ENCODE measurements at places on chromosomes 11 and 22.
A peak's percentile ranks its signal among the peaks of the same experiment; 100 is the strongest.

- DNase-seq, result no peak
Measured at GRCh38 chr11:133742353-133742752, 103.0 kb downstream of the SPATA19 start.

DNA sequence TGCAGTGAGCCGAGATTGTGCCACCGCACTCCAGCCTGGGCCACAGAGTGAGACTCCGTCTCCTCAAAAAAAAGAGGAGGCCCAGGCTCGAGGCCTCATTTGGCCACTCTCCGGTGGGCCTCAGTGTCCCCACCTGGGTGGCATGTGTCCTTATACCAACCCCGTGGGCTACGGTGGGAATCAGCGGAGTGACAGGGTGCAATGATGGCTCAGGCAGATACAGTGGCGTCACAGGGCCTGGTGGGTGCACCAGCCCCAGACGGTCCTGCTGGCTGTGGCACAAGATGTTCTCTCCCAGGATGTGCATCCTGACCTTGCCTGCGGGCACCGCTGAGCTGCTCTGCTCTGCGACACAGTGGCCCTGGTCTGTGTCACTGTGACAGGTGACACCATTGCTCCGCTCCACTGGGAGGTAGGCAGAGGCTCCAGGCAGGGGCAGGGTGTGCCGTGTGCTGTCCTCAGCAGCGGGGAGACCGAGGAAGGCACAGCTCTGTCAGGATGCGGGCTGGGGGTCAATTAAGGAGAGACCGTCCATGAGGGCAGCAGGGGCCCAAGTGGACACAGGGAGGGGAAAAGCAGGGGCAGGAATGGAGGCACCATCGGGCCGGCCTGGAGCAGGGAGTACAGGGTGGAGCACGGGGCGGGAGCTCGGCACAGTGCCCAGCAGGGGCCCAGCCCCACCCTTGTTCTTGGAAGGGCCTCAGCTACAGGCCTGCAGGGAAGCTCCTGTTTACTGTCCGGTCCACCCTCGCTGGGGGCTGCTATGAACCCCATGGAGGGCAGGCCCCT, 21.7 kb upstream of the TH start:
- no peak for DNase-seq

GRCh38 chr22:33129621-33130020, 71.4 kb upstream of the SYN3 start:
- DNase-seq, result no peak

DNA sequence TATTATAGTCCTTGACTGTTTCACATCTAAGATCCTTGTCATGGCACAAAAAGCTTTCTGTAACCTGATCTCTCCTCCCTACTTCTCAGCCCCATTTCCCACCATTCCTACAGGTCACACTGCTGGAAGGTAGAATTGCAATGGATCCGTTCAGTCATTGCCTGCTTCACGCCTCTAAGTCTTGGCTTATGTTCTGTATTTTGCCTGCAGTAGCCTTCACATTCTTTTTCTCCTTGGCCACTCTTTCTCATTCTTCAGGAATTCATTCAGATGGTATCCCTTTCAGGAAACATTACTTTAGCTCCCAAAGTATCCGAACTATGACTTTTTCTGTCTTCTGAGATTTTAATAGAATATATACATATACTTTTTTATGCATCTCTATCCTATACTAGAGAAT, 731.5 kb downstream of the NTM start:
- DNase-seq, result no peak

- DNase-seq, result peak; percentile 67
Measured at GRCh38 chr11:2928605-2929530, at the start of gene PHLDA2. TSS of gene PHLDA2 (minus strand) at chr11:2929420. CDS start at chr11:2929364, 56 bp downstream.

DNA sequence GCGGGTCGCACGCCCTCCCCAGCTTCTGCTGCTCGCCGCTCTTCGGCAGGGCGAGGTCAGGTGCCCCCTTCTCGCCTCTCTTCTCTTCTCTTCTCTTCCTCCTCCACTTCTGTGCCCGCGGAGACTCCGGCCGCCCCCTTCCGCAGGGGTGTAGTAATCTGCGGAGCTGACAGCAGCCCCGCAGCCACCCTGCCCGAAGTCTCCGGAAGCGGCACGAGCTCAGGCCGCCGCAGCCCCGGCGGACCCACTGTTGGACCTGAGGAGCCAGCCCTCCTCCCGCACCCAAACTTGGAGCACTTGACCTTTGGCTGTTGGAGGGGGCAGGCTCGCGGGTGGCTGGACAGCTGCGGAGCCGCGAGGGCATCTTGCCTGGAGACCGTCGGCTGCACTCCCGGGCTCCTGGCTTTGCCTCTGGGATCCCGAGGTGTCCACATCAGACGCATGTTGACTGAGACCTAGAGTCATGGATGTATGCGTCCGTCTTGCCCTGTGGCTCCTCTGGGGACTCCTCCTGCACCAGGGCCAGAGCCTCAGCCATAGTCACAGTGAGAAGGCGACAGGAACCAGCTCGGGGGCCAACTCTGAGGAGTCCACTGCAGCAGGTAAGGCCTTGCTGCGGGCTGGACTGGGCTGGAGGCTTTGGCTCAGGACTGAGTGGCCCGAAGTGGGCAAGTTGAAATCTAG, 486 bp downstream of the STIM1 start:
- peak; percentile 54 for DNase-seq

DNA sequence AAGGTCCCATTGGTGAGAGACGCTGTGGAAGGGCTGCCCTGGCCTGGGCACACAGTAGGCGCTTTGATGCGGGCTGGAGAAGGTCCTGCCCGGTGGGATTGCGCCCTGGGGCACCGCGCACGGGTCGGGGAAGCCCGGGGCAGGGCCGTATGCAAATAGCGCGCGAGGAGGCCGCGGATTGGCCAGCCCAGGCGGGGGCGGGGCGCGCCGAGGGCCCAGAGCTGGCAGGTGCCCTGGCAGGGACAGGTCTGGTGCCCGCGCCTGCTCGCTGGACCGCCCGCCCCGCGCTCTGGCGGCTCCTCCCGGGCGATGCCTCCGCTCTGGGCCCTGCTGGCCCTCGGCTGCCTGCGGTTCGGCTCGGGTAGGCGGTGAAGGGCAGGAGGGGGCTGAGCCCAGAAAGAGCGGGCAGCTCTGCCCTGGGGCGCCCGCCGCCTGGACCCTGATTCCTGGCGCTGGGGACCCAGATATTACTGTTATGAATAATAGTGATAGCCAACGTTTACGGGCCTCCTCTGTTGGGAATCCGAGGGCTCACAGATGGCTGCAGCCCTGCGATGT, at the start of gene UPK3A:
UPK3A (plus strand) TSS at position 245 of the 558 bp plus-strand sequence; CDS start at position 310, 65 bp downstream.
- peak; percentile 73 for DNase-seq

DNA sequence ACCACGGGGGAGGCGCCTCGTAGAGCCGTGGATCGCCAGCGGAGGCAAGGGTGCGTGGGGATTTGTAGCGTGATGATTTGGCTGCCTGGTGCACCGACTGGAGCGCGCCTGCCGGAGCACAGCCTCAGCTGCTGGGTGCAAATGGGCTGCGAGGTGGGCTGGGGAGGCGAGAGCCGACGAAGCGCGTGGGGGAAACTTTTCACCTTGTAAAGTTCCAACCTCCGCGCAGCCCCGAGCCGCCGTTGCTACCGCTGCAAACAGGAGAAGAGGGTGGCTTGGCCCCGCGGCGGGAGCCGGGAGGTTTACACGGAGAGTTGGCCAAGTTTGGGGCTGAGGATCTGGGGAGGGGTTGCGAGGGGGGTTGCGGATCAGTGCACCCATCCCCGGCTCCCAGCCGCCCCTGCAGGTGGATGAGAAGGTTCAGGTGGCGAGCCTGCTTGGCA, 528 bp downstream of the FAT3 start:
- no peak for DNase-seq

GRCh38 chr11:47071791-47072261, 104.9 kb downstream of the ARFGAP2 start:
- DNase-seq, result no peak

DNA sequence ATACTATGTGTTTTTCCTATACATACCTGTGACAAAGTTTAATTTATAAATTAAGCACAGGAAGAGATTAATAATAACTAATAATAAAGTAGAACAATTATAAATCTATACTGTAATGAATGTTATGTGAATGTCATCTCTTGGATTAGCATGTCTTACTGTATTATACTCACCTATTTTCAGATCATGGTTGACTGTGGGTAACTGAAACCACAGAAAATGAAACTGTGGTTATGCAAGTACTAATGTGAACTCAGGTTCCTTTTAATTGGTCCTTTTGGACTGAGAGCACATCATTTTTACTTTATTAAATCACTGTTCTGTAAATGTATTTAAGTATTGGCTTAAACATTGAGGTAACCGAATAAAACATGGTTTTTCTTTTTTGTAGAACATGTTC, 108.8 kb downstream of the PPP6R3 start:
- DNase-seq, result no peak

DNA sequence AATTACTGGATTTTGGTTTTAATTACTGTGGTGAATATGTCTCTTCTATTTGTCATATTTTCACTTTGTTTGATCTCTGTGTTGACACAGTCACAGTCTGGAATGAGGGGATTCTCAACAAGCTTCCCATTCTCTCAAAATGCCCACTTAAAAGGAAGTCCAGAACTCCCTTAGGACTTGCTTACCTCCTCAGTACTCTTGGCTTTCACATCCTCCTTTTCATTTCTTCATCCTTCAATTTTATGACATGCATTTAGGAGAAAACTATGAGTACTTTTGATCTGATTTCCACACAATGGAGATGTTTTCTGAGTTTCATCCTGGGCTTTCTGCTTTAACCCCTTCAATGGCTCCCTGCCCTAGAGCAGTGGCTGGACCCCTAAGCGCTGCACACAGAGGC, 49.3 kb upstream of the FLI1 start:
- no peak for DNase-seq

- peak; percentile 65 for DNase-seq
Measured at GRCh38 chr22:27668828-27669797, 132.4 kb downstream of the MN1 start.

- no peak for DNase-seq
Measured at GRCh38 chr22:46085828-46086576, 64.3 kb upstream of the PPARA start.

DNA sequence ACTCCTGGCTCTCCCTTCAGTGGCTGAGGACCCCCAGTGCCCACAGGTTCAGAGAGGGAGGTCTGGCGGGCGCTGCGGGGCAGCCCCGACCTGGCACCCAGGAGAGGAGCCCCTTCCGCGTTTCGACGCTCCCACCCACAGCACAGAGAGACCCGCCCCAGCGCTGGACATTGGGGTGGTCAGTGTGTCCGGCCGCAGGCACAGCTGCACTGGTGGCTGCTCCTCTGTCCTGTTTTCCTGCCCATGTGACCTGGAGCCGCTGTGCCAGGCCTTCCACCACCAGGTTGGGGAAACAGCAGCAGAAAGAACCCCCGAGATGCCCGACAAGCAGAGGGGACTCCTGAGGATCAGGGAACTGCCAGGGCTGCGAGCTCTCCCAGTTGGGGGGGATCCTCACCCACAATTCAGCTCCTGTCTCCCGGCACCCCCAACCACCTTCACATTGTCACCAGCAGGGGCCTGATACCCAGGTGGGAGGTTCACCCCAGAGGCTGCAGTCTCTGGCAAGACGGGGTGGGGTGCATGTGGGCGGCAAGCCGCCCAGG, 13.6 kb downstream of the KRTAP5-5 start:
- no peak for DNase-seq

GRCh38 chr22:45878901-45879551, 97.9 kb downstream of the WNT7B start:
- no peak for DNase-seq

- no peak for DNase-seq
Measured at GRCh38 chr22:42799061-42799460, 58.0 kb downstream of the ARFGAP3 start.

- DNase-seq, result no peak
Measured at GRCh38 chr22:42644422-42645340, 4.3 kb upstream of the ATP5MGL start.

DNA sequence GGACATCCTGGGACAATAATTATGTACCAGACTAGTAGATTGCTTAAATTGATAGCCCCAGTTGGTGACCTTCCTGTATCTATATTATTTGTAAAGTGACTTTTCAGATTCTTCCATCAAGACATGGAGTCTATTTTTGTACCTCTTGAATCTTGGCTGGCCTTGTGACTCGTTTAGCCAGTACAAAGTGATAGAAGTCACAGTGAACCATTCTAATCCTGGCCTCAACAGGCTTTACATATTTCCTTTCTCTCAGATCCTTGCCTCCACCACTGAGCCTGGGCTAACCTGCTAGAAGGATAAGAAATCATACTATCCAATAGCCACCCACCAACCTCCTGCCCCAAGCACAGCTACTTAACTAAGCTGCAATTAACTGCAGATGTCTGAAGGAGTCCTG, 37.5 kb upstream of the SLC6A5 start:
- DNase-seq, result no peak

DNA sequence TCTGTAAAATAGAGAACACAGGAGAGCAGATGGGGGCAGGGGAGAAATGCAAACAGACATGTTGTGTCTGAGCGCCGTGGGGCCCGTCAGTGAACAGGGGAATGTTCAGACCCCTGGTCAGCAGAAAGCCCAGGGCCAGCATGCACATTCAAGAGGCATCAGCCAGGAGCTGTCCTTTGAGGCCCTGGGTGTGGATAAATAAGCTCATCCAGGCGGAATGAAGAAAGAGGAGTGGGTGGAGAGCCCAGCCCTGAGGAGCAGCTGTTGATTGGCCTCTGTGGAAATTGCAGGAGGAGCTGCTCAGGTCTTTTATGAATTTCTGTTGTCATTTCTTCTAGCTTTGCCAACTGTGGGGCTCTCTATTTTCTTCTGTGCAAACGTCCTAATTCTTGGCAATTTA, 49.7 kb upstream of the CECR2 start:
- no peak for DNase-seq

GRCh38 chr11:116808262-116809175, 14.6 kb downstream of the APOA4 start:
- DNase-seq, result no peak

DNA sequence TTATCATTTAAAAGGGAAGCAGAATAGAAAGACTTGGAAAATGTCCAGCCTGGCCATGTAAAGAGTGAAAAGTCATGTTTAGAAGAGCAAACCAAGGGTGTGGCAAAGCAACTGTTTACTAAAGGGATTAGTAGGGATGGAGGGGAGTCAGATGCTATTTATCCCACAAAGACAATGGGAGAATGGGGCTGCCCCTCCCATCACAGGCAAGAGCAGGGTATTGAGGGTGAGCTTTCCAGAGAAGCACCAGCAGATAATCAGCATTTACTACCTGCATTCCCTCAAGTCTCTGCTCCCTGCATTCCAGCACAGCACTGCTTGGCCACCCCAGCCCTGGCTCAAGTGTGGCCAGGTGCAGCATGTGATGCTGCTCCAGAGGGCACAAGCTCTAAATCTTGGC, 18.5 kb upstream of the QSER1 start:
- no peak for DNase-seq

DNA sequence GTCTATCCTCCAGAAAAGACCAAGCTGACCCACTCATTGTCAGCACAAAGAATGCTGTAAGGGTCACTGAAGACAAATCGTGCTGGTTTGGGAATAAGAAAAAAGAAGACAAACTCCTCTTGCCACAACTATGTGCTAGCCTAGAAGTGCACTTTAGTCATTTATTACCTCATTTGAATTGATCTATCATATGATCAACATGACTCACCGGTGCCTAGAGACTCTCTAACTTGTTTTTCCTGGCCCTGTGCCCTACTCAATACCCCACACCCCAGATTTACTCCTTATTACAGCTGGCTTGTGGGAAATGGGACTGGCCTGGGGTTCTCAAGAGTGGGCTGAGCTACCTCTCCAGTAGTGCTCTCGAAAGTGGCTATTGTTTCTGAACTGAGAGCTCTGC, 35.9 kb upstream of the HORMAD2 start:
- no peak for DNase-seq

Measured in CD4-positive, alpha-beta T cell treated with Interferon alpha-2 for 1 hour (primary cell).